ENCODE measurements at places on chromosomes 3 and 15. TPM values are rescaled to one million over a fixed set of nuclear protein-coding genes. Genes with fewer than 3 reads are reported as not detected.

The ZNF710 gene
- total RNA-seq = 6.6 TPM

The TMCO5A gene
- not detected for total RNA-seq

The APOD gene
- total RNA-seq = 355 TPM

The SLC12A8 gene
- 0.46 TPM for total RNA-seq

The IL12A gene
- 0.42 TPM for total RNA-seq

The RBPMS2 gene
- total RNA-seq = 64.1 TPM

The ADAMTS7 gene
- total RNA-seq = 2.1 TPM

The RTP1 gene
- not detected for total RNA-seq

The CCPG1 gene
- 38.9 TPM for total RNA-seq

The CEP19 gene
- 3.8 TPM for total RNA-seq

The MIX23 gene
- 12.3 TPM for total RNA-seq

The ASB14 gene
- total RNA-seq = not detected

The ELL3 gene
- total RNA-seq = 3.0 TPM

The GP9 gene
- not detected for total RNA-seq

The BSN gene
- 0.42 TPM for total RNA-seq

The MEIS2 gene
- 66.4 TPM for total RNA-seq

The SATB1 gene
- total RNA-seq = 72.6 TPM

The LRRC2 gene
- 0.69 TPM for total RNA-seq

The TXNRD3 gene
- 19.5 TPM for total RNA-seq

The LACTB gene
- 19.9 TPM for total RNA-seq

The SEMA3G gene
- 16.6 TPM for total RNA-seq

The SLC22A13 gene
- total RNA-seq = not detected

The KLHDC8B gene
- total RNA-seq = 98.9 TPM

The TIGIT gene
- not detected for total RNA-seq

The C3orf49 gene
- total RNA-seq = not detected

The MOBP gene
- total RNA-seq = not detected

The DAZL gene
- total RNA-seq = not detected

The MANF gene
- total RNA-seq = 23.5 TPM

The ZNF502 gene
- total RNA-seq = 3.2 TPM

The BNC1 gene
- total RNA-seq = not detected

The HRG gene
- total RNA-seq = not detected

The SCN5A gene
- total RNA-seq = 1.0 TPM

The EPHB1 gene
- 4.3 TPM for total RNA-seq

The CSTA gene
- total RNA-seq = 1.4 TPM

The ATP13A4 gene
- total RNA-seq = 0.39 TPM

The ARGFX gene
- total RNA-seq = not detected

The SPSB4 gene
- 1.2 TPM for total RNA-seq

The TGM4 gene
- not detected for total RNA-seq

The LRRIQ4 gene
- total RNA-seq = not detected

The DPP8 gene
- 41.7 TPM for total RNA-seq

The SLC9C1 gene
- not detected for total RNA-seq

The BFSP2 gene
- not detected for total RNA-seq

The IL20RB gene
- total RNA-seq = 1.4 TPM

The ITPKA gene
- 2.5 TPM for total RNA-seq

The GRIP2 gene
- 0.83 TPM for total RNA-seq

The GASK1A gene
- 18.7 TPM for total RNA-seq

The SAMD7 gene
- total RNA-seq = not detected

The CAMK2N2 gene
- not detected for total RNA-seq

The SCG5 gene
- 3.2 TPM for total RNA-seq

The TNIK gene
- 38.2 TPM for total RNA-seq

The TRPM1 gene
- not detected for total RNA-seq

The NUP210 gene
- 5.2 TPM for total RNA-seq
